AG10803 (cell line): ENCODE measurements at places on chromosomes 5 and 9.
A peak's percentile ranks its signal among the peaks of the same experiment; 100 is the strongest.

DNA sequence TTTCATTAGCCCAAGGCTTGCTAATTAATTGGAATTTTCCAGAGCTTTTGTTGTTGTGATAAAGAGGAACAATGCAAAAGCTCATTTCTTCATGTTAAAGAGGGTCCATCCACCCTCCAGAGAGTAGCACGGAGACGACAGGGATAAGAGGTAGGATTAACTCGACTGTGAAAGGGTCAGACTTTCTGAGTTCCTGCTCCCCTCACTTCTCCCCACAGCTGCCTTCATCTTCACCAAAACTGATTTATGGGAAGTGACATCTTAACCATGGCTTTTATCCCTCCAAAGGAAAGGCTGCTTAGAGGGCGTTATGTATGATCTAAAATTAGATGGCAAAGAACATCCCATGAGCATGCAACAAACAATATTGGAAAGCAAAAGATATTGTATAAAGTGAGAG lies 135.5 kb downstream of the GLIS3 start:
- DNase-seq: no peak

GRCh38 chr5:81234299-81234698 lies 1.2 kb downstream of the CKMT2 start:
- DNase-seq: no peak

DNA sequence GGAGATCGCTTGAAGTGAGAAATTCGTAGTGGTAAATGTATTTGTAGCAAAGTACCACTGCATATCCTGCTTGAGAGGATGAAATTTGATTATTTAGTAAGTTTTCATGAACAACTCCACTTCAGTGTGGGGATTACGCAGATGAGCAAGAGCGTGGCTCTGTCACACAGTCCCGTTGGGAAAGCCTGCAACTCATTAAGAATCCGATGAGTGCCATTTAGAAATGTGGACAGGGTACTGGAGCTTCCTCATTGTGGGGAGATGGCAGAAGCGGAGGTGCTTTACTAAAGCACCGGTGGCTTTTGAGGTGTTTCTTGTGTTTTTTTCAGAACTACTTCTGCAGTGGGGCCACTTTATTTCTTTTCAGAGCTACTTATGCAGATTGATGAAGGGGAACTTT lies 1.4 kb downstream of the TJP2 start:
- peak; percentile 57 for DNase-seq

DNA sequence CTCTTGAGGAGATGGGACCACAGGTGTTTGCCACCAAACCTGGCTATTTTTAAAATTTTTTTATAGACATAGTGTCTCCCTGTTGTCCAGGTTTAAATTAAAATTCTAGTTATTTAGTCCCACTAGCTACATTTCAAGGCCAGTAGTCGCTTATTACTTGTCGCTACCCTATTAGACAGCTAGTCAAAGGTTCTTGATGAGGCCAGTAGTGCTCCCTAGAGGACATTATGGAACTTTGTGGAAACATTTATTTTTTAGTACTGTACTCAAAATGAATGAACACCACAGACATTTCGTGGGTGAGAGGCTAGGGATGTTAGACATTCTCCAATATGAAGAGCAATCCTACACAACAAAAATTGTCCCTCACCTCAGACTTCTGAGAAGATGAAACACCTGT lies 14.4 kb upstream of the GRXCR2 start:
- DNase-seq: no peak

DNA sequence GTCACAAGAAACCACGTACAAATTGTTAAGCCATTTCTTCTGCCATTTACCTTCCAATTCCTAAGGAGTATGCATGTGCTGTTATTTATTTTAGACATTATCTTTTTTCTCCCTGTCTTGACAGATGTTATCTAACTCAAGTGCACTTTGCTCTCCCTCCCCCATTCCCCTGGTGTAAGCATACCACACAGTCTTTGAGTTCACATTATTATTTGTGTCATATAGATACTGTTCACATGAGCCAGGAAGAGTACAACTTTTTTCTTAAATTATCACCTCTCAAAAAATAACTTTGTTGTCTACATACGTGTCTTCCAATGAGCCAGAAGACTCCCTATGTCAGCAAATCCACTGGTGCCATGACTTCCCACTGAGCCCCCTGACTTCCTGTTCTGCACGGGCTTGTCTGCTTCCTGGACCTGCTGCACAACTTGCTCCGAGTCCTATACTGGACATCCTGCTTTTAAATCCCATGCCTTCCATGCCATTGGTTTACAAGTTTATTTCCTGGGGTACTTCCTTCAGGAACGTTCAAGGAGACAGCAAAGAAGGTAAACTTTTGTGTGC lies 19.9 kb upstream of the FAM120A start:
- no peak for DNase-seq

GRCh38 chr9:114709636-114710035 lies 27.6 kb upstream of the TEX48 start:
- DNase-seq: no peak

DNA sequence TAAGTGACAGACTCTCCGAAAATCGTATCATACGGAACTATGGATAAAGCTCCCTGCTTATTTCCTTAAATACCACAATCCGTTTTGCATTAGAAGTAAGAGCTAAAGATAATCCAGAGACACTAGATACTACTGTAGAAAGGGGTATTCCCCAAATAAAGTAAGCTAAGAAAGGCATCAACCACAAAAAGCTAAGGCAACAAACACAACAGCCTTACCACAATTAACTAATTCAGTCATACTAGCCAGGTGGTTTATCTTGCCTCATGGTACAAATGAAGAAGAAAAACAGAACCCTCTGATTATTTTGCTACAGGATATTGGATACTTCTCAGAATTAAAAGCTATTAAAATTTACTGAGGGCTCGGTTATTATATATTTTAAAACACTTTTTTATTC lies 14.1 kb downstream of the ERP44 start:
- DNase-seq: no peak

DNA sequence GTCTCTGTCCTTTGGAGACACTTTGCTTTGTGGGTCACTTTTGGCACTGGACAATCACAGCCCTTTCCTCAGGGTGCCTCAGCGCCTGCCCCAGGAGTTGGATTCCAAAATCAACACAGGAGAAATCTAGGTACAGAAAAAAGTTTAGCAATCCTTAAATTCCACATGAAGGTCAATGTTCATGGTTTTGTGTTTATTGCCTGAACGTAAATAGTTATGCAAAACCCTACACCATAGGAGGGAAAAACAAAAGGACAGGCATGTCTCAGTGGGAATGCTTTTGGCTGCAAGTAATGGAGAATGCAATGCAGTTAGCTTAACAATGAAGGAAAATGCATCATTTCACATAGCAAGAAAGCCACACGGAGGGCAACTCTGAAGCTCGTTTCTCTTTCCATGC lies 6.5 kb upstream of the HMCN2 start:
- no peak for DNase-seq

DNA sequence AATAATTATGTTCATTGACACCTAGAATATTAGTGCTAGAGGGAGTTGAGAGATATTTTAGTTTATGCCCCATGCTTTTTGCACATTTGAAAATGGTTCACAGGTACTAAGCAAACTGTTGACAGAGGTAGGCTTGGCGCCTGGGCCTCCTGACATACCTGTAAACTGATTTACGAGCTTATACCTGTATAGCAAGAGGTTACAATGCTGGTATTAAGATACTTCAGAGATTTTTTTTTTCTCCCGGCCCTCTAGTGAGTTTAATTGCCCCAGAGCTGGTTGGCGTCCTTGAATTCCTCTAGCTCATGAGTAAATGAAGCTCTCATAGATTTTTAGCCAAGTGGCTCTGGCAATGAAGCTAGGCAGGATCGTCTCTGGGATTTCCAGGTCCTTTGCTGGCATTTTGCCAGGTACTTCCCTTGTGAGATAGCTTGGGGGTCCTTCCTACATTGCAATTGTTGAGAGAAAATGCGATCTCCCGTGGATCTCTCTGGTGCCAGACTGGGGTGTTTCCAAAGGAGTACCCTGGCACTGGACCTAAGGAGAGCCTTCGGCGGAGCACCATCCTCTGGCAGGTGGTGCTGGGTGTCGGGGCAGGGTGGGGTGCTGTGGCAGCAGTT lies 9.0 kb downstream of the SLC36A1 start:
- no peak for DNase-seq

GRCh38 chr9:122897969-122898368 lies 7.2 kb downstream of the RC3H2 start:
- peak; percentile 9 for DNase-seq

GRCh38 chr5:76337953-76338451 lies 65.1 kb upstream of the IQGAP2 start:
- peak; percentile 26 for DNase-seq

DNA sequence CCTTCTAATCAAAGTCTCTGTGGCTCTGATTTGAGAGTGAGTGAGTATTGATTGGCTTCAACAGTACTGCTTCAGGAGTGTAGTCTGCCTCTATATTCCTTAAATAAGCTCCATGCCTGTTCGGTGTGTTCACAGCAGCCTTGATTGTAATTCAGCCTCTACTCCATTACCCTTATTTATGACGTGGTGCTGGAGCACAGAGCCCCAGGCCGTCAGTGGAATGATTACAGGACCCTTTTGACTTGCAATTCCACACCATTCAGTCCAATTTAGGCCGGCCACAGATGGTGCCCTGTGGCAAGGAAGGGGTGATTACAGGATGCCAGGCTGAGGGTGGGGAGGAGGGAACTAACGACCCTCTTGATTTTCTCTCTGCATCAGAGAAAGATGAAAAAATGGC lies 110.3 kb downstream of the ASTN2 start:
- DNase-seq: no peak

DNA sequence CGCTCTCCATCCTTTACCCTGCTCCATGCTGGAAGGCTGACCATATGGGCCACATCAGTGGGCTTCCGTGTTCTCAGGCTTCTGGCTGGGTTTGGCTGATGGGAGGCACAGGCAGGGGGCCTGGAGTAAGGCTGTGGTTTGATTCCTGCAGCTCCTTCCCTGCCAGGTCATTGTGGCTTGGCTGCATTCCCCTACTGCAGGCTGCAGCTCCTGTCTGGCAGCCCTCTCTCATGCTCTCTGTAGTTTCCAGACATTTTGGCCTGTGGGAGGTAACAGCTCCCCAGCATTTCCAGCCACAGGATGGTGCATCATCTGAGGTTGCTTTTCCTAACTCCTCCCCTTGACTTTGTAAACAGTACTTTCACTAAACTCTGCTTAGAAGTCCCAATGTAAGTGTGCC lies 102.0 kb upstream of the PTPN3 start:
- peak; percentile 78 for DNase-seq

GRCh38 chr5:154768207-154768606 lies 13.0 kb downstream of the LARP1 start:
- no peak for DNase-seq

GRCh38 chr5:168642019-168642418 lies 62.9 kb upstream of the PANK3 start:
- DNase-seq: no peak

GRCh38 chr9:114454652-114455051 lies 50.6 kb downstream of the WHRN start:
- DNase-seq: no peak

GRCh38 chr5:142873831-142874230 lies 103.7 kb downstream of the ARHGAP26 start:
- DNase-seq: no peak

GRCh38 chr9:124209279-124209678 lies 48.5 kb upstream of the NEK6 start:
- DNase-seq: no peak

DNA sequence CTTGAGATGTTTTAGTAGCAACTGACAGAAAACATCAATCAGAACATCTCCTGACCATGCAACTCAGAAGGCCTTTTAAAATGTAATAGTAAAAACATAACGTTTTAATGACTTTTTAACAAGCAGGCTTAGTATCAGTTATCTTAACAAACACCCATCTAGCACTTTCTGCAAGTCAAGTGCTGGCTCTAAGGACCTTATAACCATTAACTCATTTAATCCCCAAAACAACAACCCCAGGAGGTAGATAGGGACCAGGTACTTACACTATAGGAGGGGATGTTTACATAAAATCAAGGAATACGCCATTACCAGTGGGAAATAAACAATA lies 41.8 kb downstream of the ROR2 start:
- no peak for DNase-seq

DNA sequence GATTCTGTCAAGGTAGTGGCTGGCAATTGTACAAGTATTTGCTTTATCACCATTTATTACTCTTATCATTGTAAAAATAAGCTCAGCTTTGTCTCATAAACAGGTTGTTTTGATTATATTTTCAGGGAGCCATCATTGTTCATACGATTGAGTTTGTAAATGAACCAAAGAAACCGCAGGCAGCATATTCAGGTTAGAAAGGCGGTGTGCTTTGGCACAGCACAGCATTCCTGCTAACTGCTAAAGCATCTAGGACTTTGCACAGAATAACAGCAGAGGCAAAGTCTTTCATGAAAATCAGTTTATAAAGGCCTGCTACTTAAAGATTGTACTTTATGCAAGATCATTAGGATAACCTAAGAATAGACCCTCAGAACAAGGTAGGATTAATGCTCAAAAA lies 281.5 kb upstream of the SLC24A2 start:
- no peak for DNase-seq

DNA sequence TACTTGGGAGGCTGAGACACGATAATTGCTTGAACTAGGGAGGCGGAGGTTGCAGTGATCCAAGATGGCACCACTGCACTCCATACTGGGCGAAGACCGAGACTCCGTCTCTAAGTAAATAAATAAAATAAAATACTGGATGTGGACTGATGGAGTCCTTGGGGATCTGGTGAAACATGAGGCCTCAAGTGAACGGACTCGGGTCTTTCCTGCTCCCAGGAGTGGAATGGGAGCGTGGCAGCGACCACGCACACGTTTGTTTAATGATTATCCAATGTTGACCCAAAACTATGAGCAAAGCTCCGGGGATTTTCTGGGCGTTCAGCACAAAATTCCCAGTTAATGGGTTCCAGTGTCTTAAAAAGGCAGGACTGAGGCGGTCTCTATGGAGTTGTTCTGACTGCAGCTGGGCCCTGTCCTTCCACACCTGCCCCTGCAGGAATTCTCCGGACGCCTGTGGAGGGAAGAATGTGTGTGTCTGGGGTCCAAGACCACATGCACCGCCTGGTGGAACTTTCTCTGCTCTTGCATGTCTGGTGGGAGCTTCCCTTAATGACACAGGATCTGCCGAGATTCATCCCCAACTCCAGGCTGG lies 26.6 kb downstream of the NEK6 start:
- DNase-seq: peak; percentile 62

DNA sequence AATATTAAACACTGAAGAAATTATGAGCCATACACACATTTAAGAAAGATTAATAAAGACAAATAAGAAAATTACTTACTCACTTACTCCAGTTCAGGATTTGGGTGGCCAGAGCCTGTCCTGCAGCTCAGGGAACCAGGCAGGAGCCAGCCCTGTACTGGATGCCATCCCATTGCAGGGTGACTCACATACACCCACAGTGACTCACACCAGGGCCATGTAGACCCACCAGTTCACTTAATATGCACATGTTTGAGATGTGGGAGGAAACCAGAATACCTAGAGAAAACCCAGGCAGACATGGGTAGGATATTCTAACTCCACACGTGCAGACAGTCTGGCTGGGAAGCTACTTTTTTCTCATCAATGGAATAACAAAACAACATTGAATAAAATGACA lies 49.6 kb upstream of the ADRB2 start:
- DNase-seq: peak; percentile 80

- no peak for DNase-seq
These were observed 36.8 kb upstream of the C5orf58 start for GRCh38 chr5:170195961-170196360.
